ENCODE measurements at places on chromosomes 16 and 17. TPM values are rescaled to one million over a fixed set of nuclear protein-coding genes. Genes with fewer than 3 reads are reported as not detected.

DNA sequence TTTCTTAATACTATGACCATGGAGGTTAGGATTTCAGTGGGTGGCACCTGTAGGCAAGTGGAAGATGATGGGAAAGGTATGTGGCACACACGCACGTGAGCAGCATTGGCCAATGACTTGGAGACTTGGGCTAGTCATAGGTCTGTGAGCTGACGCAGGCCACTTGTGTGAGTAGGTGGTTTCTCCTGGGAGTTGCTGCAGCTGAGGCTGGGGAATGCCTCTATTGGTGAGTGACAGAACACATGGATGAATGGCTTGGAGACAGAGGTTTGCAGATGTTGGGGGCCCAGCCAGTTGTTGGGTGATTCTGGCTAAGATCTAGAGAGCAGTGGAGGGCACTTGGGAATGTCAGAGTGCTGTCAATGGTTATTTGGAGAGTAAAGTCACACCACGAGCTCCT is 64.1 kb downstream of the MARF1 start:
- DNase-seq: no peak

GRCh38 chr16:3431779-3432219 is 11.5 kb downstream of the ZNF597 start:
- peak; percentile 35 for DNase-seq

- DNase-seq: no peak
Measured at GRCh38 chr17:64685705-64686104, 23.6 kb upstream of the SMURF2 start.

DNA sequence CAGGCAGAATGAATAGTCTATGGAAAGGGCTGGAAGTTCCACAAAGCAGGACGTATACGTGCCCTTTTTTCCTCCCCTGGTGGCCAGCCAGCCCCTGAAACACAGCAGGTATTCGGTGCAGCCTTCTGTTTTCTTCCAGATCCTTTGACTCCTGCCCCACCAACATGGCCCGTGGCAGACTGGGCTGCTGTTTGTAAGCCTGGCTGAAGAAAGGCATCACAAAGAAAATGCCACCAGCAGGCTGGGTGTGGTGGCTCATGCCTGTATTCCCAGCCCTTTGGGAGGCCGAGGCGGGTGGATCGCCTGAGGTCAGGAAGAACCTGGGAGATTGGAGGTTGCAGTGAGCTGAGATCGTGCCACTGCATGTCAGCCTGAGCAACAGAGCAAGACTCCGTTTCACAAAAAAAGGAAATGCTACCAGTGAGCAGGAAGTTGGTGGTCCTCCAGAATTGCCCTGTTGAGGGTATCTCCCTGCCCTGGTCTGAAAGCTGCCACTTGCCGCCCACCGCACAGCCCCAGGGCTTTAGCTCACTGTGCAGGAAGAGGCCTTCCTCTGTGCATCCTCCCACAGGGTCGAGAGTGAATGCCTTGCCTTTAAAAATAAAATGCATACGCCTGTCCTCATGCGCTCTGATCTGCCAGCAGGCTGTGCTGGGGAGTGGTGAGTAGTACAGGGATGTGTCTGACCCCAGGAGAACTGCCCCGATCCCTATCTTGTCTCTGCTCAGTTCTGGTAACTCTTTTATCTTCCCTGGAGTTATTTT is 587.7 kb downstream of the MAF start:
- no peak for DNase-seq

DNA sequence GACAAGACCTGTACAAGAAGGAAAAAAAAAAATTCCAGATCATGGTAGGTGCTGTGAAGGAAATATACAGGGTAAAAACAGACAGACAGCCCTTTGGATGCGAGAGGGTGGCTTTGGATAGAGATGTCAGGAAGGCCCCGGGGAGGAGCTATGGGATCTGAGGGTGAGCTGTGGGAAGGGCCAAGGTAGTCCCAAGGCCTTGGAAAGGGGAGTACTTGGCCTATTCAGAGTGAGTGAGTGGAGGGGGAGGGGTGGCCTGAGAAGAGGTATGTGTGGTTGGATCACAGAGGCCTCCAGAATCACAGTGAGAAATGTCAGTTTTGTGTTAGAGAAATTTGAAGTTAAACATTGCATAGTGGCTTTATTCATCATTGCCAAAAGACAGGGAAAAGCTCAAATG is 31.2 kb upstream of the AKTIP start:
- no peak for DNase-seq

GRCh38 chr16:1859650-1860049 is 12.3 kb downstream of the MEIOB start:
- DNase-seq: peak; percentile 29

- DNase-seq: no peak
Measured at GRCh38 chr17:6387858-6388257, 47.1 kb downstream of the AIPL1 start.

DNA sequence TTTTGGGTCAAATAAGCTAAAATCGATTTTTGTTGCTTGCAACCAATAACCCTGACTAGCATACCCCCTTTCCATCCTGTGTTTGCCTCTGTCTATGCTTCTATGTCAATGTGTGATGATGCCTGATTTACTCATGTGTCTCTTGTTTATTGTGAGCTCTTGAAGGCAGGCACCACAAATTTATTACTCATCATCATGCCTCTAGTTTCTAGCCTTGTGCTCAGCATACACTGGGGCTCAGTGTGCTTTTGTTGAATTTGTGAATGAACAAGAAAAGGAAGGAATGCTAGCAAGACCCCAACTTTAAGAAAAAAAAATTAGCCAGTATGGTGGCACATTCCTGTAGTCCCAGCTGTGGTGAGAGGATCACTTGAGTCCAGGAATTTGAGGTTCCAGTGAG is 119.1 kb upstream of the GPR139 start:
- DNase-seq: no peak

DNA sequence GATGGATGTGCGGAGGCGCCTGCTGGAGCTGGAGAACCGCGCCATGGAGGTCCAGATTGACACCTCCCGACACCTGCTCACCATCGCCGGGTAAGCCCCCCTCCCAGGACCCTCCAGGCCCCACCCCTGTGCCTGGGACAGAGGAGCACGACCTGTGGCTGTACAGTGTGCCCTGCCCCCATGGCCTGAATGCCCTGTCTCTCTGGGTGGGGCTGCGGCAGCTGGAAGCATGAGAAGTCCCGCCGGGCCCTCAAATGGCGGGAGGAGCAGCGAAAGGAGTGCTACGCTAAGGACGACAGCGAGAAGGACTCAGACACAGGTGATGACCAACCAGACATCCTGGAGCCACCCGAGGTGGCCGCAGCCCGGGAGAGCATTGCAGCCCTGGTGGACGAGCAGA is 11.2 kb downstream of the BTBD17 start:
- DNase-seq: no peak

GRCh38 chr17:18039535-18040260 is 490 bp downstream of the GID4 start:
- DNase-seq: peak; percentile 56

DNA sequence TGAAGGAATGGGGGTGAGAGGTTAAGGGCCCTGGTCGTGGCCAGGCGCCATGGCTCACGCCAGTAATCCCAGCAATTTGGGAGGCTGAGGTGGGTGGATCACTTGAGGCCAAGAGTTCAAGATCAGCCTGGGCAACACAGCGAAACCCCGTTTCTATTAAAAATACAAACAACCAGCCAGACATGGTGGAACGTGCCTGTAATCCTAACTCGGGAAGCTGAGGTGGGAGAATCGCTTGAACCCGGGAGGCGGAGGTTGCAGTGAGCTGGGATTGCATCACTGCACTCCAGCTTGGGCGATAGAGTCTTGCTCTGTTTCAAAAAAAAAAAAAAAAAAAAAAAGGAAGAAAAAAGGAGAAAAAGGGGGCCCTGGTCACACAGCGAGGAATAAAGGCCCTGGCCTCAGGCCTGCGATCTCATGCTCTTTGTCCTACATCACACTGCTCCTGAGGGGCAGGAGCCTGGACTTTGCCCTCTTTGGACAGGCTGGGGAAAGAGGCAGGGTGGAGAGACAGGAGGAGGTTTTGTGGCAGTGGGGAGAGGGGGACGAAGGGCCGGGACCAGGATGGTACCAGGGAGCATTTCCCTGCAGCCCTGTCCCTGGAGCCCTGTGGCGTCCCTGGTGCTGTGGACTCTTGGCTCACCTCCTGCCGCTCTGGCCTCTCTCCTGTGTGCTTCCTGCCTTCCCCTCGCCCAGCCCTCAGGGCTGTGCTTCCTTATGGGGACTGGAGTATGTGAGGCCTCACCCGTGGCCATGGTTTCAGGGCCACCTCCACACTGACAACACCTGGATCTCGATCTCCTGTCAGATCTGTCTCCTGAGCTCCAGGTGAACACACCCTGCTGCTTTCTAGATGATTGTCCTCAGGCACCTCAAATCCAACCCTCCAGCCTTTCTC is 19.7 kb upstream of the SLC25A19 start:
- peak; percentile 67 for DNase-seq

DNA sequence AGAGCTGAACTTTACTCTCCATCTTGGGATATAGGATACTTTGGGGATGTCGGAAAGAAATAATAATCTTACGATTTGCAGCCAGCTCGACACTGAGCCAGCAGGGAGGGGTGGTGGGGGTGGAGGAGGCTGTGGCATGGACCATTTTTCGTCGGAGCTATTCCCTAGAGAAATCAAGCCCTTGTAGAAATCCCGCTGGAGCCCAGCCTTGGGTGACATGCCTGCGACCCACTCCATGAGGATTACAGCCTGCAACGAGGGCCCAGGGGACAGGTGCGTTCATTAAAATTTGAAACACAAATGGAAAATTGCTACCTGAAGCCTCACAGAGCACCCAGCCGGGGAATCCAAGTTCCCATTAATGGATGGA is 82.8 kb upstream of the GSE1 start:
- DNase-seq: no peak

DNA sequence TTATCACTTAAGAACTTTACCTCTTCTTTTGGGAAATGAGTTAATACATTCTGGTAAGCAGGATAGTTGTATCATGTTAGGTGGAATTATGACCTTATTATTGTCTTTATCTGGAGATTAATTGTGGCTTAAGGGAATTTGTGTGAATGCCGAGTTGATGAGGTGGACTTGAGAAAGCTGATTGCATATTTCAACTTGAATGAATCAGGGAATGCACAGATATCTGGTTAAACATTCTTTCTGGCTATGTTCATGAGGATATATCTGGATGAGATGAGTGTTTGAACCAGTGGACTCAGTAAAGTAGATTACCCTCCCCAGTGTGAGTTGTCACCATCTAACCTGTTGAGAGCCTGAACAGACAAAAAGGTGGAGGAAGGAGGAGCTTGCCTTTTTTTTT is 326.1 kb upstream of the GOT2 start:
- DNase-seq: no peak

- no peak for DNase-seq
Measured at GRCh38 chr17:74163836-74164235, 39.6 kb upstream of the RPL38 start.

DNA sequence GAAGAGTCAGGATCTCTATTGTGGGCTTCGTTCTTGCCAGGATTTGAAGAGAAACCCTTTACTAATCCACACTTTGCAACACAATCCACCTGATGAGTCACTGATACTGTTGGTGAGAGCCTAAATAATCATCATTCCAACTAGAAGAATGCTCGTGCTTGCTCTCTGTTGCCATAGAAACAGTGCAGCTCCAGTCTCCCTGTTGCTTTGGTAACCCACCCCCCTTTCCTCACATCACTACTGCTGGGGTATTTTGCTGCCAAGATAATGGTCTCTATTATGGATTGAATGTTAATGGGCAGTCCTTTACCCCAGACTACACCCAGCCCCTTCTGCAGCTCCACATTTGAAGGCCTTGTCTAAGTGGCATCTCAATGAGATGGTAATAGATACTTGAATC is 190.4 kb downstream of the ABCC12 start:
- no peak for DNase-seq

GRCh38 chr17:49132317-49132698 is 261 bp upstream of the B4GALNT2 start:
- no peak for DNase-seq

GRCh38 chr16:1900452-1900774 is 17.8 kb downstream of the HS3ST6 start:
- DNase-seq: no peak

DNA sequence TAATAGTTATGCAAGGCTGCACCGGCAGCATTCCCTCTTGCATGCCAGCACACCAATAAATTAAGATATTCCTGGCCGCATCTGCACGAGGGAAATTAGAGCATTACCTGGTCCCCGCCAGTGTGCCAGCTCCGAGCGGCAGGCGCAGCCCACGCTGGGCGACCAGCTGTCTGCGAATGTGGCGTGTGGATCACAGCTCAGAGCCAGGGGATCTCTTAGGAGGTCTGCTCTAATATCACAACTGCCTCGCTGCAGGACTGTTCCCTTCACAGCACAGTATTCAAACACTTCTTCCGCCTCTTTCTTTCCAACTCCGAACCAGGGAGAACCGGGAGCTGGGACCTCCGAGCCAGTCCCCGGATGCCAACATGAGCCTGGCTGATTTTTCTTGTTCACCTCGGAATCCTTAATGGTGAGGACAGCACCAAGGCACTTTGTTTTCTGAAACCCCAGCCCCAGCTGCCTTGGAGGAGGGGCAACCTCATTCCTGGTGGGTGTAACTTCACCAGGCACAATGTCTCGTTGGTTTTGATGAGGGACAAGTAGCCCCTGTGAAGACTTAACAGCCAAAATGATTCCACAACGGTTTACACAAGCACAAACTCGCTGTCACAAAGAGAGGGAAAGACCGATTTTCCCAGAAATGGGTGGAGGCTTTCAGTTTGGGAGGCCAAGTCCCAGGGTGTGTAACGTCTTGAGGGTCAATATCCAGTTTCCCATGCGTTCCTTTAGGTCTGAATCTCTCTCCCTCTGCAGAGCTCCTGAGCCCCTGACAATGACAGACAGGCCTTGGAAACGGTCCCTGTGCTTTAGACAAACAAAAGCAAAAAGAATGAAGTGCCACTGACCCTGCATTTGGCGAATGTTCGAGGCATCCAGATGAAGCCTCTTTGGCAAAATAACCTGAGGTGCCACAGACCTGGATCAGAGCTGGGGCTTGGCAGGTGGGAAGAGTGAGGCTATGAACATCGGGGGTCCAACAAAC is 213.2 kb downstream of the C16orf78 start:
- no peak for DNase-seq

GRCh38 chr16:12685806-12686205 is 117.9 kb downstream of the CPPED1 start:
- DNase-seq: no peak

DNA sequence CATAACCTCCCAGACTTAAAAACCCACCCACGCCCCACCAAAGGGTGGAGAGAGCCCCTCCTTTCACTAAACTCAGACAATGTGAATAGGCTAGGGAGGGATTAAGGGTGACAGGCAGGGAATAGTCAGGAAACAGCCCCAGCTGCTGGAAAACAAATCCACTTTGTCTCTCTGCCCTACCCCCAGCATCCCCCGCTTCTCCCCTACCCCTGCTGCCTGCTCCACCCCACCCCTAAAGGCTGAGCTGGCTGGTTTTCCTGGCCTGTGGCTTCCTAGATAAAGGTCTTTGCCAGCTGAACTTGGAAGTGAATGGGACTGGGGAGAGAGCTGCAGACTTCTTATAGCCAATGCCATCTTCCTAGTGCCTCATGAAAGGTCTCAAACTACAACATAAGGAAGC is 15.0 kb downstream of the CAVIN1 start:
- DNase-seq: no peak

Gene CAMTA2
- total RNA-seq: 8.1 TPM

Gene SULT1A4
- 6.1 TPM for total RNA-seq

Gene HOXB1
- total RNA-seq: not detected

Gene COIL
- total RNA-seq: 18.1 TPM

Gene USP43
- total RNA-seq: 55.4 TPM
